ENCODE measurements at places on chromosomes 7 and 10.

DNA sequence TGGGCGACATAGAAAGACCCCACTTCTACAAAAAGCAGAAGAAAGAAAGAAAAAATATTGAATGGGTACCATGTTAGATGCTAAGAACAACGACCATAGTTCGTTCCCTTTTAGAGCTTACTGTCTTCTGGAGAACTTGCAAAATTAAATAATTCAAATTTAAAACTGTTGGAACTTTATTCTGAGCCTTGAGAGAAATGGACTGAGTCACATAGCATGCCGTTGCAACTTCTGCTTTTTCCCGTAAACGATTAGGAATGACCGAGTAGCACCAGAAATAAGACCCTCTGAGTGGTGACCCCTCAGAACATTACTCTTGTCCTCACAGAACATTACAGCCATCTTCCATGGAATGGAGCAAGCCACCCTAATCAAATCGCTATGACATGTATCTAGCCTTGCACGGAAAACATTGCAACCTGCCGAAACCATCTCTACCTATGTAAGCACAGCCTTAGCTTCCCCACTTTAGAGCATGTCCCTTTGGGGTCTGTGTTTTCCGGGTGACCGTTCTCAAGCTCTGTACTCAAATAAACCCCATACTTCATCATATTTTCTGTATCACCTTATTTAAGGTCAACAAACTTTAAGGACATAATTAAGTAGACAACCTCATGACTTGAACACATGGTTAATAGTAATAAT lies 179.1 kb downstream of the PRKCQ start:
- DNase-seq: no peak

DNA sequence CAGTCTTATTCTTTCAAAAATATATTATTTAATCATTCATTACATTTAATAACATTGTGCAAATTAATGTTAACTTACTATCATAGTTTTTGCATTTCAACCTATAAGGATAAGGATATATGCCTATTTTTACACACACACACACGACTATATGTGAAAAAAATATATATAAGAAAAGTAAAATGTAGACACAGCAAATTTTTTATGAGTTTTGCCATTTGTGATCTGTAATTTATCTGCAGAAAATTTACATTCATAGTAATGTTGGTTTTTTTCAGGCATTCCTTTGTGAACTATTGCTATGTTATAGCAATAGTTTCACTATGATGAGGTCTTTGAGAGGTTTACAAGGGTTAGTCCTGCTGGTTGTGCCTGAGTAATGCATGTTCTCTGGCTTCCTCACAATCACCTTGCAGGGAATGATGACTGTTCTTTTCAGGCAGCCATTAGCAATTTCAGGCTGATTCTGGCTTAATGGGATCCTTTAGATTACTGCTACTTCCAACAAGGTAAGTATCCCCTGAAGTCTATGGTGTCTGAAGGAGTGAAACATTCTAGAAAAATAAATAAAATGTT lies 183.7 kb upstream of the CDK1 start:
- DNase-seq: no peak

- no peak for DNase-seq
Measured at GRCh38 chr7:95062901-95063300, 155.5 kb downstream of the PPP1R9A start.

- no peak for DNase-seq
Measured at GRCh38 chr7:81626008-81626407, 143.8 kb downstream of the HGF start.

DNA sequence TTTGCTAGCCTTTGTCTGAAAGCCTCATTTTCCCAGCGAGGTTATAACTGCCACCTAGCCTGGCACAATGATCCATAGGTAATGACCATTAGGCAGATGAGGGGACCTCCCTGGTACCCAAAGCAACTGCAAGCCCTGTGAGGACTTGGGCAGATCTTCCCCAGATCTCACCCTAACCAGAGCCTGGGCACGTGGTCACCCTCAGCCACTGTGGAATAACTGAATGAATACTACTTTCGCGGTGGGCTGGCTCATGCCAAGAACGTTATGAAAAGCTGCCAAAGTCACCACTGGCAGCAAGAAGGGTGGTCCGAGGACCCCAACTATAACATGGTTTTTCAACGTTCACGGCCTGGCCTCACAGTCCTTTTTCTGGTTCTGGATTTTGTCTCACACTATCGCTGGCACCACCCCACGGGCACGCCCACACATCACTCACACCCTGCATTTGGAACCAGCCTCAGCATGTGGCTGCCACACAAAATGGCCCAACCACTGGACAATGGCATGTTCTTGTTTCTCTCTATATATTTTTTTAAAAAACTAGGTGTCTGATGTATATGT lies 3.4 kb downstream of the PRKAG2 start:
- DNase-seq: no peak

DNA sequence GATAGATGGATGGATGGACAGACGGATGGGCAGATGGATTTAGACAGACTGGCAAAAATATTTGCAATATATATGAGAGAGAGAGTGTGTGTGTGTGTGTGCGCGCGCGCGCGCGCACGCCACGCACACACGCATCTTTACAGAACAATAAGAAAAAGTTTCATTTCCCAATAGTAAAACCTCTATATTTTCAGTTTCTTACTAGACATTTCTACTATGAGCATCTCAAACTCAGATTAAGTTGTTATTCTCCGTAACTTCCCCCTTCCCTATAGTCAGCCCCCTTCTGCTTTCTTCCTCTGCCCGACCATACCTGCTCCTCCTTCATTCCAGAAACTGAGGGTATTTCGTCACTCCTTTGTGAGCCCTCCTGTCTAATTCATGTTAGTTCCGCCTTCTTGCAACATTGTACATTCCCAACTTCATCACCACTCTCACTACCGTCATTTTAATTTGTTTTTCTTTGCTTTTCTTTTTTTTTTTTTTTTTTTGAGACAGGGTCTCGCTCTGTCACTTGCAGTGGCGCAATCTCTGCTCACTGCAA lies 154.4 kb upstream of the SH2B2 start:
- no peak for DNase-seq

DNA sequence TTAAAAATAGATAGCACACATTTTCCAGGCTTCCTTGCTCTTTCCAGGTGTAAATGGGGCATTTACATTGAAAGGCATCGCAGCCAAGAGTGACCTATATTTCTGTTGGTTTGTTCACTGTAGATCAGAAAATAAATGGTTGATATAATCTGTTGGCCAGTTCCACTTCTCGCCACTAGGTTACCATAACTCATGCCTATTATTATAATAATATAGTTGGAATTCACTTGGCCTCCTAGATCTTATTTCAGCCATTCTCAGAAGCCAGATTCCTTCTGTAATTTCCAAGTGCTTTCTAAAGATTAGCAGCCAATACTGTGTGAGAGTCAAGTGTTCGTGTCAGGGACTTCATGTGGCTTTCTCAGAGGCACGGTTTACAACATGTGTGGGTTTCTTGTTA lies 179.5 kb downstream of the DNAH11 start:
- no peak for DNase-seq

DNA sequence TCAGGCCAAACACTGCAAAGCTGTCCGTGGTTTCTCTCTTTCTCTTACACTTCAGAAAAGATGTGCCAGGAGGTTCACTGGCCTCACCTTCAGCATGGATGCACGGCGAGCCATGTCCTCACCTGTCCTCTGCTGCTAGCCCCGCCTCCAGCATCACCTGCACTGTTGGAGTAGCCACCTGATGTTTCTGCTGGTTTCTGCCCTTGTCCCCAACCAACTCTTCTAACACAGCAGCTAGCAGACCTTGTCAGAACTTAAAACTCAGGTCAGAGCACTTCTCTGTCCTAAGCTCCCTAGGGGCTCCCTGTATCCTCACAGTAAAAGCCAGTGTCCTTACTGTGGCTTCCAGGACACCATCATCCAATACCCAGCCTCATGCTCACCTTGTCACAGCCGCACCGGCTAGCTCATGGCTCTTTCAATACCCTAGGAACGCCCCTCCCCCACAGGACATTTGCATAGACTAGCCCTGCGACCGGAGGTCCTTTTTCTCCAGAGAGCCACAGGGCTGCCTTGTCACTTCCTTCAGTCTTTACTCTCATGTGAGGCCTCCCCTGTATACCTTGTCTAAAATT lies 15.2 kb downstream of the PALD1 start:
- DNase-seq: no peak

Measured in T-helper 2 cell (primary cell).